Stomach (tissue), 19 donors: ENCODE measurements at places on chromosomes 13 and 19. TPM values are rescaled to one million over a fixed set of nuclear protein-coding genes. Genes with fewer than 3 reads are reported as not detected.

- peak; percentile 70 for DNase-seq
Observed at GRCh38 chr13:80399340-80400163, 58.6 kb upstream of the SPRY2 start.

DNA sequence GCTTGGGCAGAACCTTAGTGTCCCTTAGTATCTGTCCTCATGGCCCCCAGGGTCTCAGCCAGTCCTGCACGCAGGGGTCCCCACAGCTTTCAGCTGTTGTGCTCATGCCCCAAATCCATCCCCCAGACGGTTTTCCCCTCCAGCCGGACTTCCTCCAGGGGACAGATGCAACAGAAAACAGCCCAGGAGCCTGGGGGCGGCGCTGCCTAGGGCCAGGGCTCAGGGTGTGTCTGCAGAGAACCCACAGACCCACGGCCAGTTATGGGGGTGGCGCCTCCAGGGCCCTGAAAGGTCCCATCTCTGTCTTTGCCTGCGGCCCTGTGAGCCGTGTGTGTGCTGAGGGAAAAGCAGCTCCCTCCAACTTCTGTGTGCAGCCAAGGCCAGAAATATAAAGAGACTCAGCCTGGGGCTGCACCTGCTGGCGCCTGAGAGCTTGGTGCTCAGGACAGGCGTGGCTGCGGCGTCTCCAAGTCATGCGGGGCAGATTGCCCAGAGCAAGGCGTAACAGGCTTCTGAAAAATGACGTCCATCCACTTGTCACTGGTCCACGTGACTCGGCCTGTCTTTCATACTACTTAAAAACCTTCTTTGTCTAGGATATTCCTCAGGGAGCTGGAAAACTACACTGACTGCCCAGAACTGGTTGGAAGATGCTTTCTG, 22.1 kb upstream of the F7 start:
- peak; percentile 48 for DNase-seq

Gene SRRM5
- not detected for total RNA-seq

Gene ZNF224
- 14.6 TPM for total RNA-seq

DNA sequence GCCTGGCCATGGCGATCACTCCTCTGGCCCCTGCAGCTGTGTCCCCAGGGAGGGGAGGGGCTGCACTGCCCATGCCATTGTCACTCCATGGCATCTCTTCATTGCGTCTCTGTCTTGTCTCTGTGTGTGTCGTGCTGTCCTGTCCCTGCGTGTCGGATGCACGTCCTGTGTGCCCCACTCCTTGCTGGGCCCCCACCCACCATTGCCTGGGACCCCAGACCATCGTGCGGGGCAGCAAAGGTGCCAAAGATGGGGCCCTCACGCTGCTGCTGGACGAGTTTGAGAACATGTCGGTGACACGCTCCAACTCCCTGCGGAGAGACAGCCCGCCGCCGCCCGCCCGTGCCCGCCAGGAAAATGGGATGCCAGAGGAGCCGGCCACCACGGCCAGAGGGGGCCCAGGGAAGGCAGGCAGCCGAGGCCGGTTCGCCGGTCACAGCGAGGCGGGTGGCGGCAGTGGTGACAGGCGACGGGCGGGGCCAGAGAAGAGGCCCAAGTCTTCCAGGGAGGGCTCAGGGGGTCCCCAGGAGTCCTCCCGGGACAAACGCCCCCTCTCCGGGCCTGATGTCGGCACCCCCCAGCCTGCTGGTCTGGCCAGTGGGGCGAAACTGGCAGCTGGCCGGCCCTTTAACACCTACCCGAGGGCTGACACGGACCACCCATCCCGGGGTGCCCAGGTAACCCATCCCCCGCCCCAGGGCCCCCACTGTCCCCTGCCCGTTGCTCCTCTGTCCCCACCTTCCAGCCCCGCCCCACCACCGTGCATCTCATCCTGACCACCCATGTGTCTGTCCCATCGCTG, 23.9 kb upstream of the NCCRP1 start:
- no peak for DNase-seq

- peak; percentile 62 for DNase-seq
Observed at GRCh38 chr19:47111006-47111621, 2.5 kb downstream of the ZC3H4 start.

DNA sequence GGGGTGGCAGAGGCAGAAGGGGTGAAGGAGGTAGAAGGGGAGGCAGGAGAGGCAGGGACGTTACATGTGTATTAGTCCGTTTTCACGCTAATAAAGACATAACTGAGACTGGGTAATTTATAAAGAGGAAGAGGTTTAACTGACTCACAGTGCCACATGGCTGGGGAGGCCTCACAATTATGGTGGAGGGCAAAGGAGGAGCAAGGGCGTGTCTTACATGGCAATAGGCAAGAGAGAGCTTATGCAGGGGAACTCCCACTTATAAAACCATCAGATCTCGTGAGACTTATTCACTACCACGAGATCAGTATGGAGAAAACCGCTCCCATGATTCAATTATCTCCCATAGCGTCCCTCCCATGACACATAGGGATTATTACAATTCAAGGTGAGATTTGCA, 19.0 kb upstream of the ACOD1 start:
- DNase-seq = no peak
